ENCODE measurements at places on chromosomes 2 and 18.

DNA sequence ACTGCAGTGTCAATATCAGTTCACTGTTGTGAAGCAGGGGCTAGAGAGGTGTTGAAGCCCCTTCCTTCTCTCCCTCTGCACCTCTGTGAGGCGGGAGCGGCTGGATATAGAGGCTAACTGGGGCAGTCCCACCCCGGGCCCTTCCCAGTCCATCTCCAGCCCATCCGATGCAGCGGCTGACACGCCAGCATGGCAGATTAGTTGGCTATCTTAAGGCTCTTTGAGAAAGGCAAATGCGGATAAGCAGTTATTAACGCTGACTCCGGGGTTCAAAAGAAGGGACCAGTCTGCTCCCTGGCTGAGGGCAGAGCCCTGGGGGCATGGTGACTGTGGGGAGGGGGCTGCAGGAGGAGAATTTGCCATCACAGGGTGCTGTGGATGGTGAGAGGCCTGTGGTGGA, 76.6 kb downstream of the CELF4 start:
- DNase-seq = no peak

DNA sequence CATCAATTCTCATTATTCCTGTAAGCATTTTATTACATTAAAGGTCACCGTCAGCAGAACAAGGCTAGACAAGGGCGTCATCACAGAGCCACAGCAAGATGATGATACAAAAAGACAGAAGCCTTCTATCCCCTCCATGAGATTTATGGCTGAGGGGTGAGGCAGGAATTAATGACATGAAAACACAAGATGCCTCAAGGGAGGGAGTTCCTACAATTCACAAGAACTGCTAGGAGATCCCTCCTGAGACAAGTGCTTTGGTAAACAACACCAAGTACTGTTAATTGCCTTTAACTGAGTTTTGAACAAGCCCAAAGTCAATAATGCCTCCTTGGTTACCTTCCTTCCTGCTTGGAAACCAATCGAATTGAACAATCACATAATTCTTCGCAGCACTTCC, 14.1 kb downstream of the ADD2 start:
- no peak for DNase-seq

GRCh38 chr18:77671456-77672167, 422.0 kb downstream of the GALR1 start:
- DNase-seq = no peak

DNA sequence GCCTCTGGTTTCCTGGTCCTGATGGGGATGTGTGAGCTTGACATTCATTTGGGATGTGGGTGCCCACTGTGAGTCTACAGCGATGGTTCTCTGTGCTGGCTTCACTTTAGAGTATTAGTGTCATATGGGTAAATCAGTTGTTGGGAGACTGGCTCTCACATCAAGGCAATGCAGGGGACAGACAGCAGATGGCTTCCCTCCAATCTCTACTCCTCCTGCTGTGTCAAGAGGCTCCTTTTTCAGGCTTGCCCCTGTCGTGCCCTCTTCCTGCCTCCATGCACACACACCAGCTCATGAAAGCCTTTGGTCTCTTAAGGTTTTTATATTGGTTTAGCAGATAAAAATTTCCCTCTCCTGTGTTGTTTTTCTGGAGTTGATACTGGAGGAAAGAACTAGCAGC, 315.6 kb downstream of the RDH14 start:
- DNase-seq = no peak

DNA sequence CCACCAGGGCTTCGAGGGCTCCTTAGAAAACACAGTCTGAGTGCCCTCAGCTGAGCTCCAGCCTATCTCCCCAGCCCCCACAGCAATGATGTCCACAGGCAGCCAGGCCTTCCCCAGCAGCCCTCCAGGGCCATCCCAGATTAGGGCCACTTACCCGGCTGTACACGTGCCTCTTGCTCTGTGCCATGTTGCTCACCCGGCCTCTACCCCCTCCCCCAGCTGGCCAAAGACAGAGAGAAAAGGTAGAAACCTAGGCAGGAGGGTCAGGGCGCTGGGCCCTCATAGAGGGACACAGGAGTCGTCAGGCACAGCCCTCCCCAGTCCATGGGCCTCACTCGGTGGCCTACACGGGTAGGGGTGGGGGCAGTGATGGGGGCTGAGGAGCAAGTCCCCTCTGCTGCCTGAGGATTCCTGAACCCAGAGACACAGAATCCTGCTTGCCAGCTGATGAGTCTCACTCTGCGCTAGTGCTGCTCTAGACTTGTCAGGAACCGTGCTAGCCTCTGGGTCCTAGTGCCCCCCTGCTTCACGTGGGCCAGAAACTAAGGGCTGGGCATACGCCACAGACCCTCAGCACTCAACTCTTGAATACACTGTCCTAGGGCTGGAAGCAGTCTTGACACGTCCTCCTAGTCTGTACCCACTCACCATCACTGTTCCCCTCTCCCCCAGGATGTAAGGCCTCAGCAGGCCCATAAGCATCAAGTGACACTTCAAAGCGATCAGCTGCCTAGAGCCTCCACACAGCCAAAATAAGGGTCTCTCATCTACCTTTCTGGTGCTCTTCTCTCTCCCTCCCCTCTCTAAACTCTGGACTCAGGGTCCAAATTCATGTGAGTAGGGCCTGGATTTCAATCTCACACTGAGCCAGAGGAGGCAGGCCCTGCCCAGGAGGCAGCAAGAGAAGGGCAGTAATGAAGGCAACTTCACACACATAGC, at the start of gene DCTN1:
DCTN1 (minus strand) TSS at position 461 of the 939 bp plus-strand sequence; CDS start at position 187, 274 bp downstream.
- no peak for DNase-seq

- no peak for DNase-seq
These were observed 1.0 kb downstream of the CYP1B1 start for GRCh38 chr2:38074764-38075506.

DNA sequence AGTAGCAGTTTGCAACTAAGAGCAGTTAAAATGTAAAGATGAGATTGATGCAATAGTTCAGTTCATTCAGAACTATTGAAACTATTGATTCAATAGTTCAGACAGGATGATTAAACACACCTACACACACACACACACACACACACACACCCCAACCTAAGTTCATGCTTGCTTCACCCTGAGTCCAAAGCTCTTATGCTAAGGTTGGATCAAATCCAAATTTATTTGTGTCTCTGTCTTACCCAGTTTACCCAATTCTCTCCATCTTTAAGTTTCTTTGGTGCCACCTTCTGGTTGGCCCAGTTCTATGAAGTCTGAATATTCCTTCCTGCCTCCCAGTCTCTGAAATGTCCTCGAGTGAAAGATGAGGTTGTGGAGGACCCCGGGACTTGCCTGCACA, 5.1 kb downstream of the SERPINB8 start:
- peak; percentile 21 for DNase-seq

- no peak for DNase-seq
These were observed 3.0 kb upstream of the OTX1 start for GRCh38 chr2:63047321-63048279.

GRCh38 chr2:88060907-88061275, 5.3 kb upstream of the KRCC1 start:
- DNase-seq = no peak

DNA sequence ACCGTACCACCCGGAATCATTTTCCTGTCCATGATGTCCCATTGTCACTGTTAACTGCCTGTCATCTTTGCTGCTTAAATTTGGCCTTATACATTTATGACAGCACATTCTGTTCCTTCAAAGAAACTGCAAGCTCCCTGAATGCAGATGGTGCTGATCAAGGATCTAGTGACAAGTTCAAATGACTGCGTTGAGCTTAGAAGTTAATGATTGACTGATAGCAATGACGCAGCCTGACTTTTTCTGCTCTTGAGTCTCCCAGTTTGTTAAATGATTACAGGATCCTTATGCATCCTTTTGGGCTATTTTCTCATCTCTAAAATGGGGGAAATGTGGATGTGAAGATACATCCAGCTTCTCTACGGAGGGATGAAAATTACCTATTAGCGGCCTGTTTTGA, 159.0 kb downstream of the DCC start:
- no peak for DNase-seq

DNA sequence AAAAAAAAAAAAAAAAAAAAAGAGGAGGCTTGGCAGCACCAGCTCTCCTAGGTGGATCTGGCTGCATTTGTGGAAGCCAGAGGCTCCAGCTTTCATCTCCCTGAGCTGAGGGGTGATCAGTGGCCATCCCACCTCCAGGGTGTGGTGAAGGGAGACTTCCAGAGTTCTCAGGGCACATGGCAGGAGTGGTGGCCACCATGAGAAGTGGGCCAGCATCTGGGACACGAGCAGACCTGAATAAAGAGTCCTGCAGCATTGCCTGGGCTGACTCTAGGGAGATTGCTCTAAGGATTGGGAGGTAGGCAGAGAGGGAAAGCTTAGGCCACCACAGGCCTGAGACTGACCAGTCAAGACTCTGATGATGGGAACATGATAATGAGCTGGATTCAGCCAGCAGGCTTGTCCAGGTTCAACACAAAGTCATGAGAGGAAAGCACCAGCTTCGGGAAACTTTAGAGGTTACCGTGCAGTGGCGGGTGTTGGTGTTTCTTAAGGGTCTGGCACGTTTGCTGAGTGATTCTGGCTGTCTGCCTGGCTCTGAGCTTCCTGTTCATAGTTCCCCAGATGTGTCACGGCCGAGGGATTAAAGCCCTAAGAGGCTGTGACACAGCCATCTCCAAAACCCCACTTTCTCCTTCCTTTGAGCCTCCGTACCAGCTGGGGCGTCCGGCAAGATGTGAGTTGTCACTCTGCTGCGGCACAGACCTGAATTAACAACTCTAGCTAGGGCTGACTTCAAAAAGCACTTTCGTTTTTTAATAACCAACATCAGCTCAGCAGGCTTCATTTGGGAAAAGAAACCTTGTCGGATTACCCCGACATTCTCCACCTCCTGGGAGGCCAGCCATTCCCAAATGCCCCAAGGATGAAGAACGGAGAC, 38.3 kb upstream of the IL1R1 start:
- peak; percentile 22 for DNase-seq

DNA sequence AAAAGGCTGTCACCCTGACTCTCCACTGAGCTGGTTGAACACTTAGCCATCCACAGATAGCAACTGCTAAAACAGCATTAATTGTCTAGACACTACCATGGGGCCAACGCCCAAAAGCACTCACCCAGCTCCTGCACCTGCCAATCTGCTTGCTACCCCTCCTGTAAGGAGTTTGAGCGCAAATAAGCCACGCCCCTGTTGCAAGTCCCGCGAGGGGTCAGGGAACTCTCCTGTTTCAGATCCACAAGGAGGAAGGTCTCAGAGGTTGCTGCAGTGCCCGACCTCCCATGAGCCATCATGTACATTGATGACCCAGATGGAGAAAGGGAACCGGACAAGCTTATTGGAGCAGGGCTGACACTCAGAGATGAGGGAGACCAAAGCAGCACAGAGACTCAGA, 106.8 kb downstream of the ZNF516 start:
- DNase-seq = no peak

GRCh38 chr2:1867141-1867540, 122.8 kb upstream of the PXDN start:
- no peak for DNase-seq

DNA sequence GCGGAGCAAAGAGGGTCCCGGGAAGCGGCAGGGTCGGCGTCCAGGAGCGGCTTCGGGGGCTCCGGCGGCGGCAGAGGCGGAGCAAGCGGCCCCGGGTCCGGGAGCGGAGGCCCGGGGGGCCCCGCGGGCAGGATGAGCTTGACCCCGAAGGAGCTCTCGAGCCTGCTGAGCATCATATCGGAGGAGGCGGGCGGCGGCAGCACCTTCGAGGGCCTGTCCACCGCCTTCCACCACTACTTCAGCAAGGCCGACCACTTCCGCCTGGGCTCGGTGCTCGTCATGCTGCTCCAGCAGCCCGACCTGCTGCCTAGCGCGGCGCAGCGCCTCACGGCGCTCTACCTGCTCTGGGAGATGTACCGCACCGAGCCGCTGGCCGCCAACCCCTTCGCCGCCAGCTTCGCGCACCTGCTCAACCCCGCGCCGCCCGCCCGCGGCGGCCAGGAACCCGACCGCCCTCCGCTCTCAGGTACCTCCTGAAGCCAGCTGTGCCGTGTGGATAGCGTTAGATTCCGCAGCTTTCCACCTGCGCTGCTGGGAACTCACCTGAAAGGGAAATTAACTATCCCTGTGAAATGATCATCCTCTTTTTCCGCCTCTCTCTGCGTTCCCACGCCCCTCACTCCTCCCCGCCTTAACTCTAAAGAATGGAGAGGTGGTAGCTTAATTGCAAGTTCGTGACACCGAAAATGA, 472 bp downstream of the CNOT11 start:
- DNase-seq = no peak

DNA sequence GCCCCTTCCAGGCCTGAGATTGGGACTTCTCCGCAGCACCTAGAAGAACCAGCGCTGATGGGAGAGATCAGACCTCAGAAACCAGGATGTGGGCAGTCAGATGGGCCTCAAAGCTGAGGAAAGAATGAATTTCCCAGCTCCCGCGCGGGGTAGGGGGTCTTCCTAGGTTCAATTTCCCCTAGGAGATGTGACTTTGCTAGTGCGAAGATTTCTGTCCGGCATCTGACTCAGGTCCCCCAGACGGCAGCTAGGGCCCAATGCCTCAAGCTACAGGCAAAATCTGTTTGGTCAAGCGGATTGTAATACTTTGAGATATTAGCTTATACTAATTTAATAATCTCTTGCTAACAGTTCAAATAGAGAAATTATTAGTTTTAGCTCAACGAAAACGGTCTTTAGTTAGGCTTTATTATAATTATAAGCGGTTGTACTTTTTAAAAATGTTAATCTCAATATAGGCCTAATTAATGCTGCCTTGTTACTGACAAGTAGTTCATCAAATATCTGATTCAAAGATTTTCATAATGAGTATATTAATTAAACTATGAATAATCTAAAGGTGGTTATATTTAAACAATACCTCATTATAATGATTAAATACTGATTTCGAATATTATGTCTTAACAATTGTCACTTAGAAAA, 5.8 kb downstream of the DLX1 start:
- DNase-seq = no peak

DNA sequence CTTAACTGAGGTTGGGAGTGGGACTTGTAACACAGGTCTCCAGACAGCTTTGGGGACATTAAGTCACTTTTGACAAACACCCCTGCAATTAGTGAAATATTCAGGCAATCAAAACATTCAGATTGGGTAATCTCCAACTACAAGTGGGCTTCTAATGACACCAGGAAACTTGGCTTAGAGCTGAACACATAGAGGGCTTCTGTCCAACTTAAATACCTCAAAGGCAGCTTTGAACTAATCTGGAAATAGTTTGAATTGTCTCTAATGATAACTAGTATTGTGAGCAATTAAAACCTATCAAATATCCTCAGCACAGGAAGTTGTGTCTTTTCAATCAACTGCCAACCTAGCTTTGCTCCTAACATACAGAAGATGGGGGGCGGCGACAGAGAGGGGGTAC, 5.1 kb upstream of the ASPRV1 start:
- DNase-seq = no peak

DNA sequence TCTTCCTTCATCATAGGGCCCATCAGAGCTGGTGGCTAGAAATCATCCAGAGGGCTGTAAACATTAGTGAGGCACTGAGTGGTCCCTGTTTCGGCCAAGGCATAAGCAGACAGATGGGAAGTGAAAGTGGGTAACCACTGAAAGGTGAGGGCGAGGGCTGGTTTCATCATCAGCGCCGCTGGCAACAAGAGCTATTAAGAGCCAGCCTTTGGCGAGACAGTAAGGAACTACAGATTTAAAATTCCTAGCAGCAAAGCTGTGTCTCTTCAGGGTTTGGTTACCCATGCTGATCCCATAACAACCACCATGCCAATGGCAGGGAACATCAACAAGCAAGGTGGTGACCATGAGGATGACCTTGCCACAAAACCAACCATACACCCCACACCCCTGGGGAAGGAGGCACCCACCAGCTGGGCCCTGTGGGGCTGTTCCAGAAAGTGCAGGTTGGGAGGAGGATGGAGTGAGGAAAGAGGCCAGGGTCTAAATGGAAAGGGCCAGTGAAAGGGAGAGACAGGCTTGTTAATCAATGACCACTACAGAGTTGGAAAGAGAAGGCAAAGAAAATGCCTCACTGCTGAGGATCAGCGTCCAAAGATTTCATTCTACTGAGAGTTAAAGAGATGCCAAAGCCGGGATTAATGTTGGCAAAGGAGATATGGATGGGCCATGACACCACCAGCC, 9.0 kb upstream of the SLC20A1 start:
- DNase-seq = no peak

Measured in KG1 (cell line).